Osteoblast (primary cell): ENCODE measurements at places on chromosomes 7 and 10. TPM values are rescaled to one million over a fixed set of nuclear protein-coding genes. Genes with fewer than 3 reads are reported as not detected.

ICA1 gene
- total RNA-seq, result 1.2 and 2.2 TPM in 2 replicates

TWIST1 gene
- total RNA-seq, result 101 and 113 TPM in 2 replicates

DENND2A gene
- 0.36 and 0.59 TPM in 2 replicates for total RNA-seq

IFIT5 gene
- total RNA-seq, result 30.4 and 39.1 TPM in 2 replicates

FBXL13 gene
- 2.1 and 2.2 TPM in 2 replicates for total RNA-seq

CAV2 gene
- 62.8 and 67.3 TPM in 2 replicates for total RNA-seq

ANXA8L1 gene
- 0.29 and 0.36 TPM in 2 replicates for total RNA-seq

STRIP2 gene
- 8.3 and 19.7 TPM in 2 replicates for total RNA-seq

EVX1 gene
- total RNA-seq, result not detected in 2 replicates

PDE6C gene
- not detected in 2 replicates for total RNA-seq

- H3K4me3 ChIP-seq, result peak overlapping the region; percentile 42
- H3K27ac ChIP-seq, result peak overlapping the region; percentile 68
- DNase-seq, result peak; percentile 88
- H3K4me1 ChIP-seq, result peaks cover 31% of the 10 kb centered on the region
Measured at GRCh38 chr10:97428572-97428981, 2.6 kb downstream of the PGAM1 start.

DNA sequence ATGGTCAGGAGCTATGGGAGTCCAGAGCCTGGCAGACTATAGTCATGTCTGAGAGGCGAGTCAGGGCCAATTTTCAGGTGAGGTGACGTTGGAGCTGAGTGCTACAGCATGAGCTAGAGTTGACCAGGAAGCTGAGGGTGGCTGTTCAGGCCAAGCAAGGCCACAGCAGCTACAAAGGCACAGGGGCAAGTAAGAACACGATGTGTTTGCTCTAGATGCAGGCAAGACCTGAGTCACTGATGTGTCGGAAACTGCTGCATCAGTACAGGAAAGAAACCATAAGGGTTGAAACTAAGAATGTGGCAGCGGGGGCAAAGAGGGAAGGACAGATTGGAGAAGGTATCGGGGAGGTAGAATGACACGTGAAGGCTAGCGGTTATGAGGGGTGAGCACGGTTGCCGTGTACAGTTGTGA lies 11.8 kb upstream of the RRP12 start:
- H3K27me3 ChIP-seq, result no peaks in the 10 kb centered on the region
- H3K27ac ChIP-seq, result no peak overlapping the region
- peaks cover 9% of the 10 kb centered on the region for H3K4me1 ChIP-seq
- H3K36me3 ChIP-seq, result peaks cover 3% of the 10 kb centered on the region
- no peak for DNase-seq

GRCh38 chr10:104581884-104582601 lies 59.0 kb upstream of the SORCS3 start:
- H3K27ac ChIP-seq, result no peak overlapping the region
- DNase-seq, result no peak
- no peaks in the 10 kb centered on the region for H3K36me3 ChIP-seq
- H3K4me1 ChIP-seq, result no peaks in the 10 kb centered on the region
- H3K27me3 ChIP-seq, result no peaks in the 10 kb centered on the region

- H3K36me3 ChIP-seq, result no peaks in the 10 kb centered on the region
- H3K4me1 ChIP-seq, result peaks cover 28% of the 10 kb centered on the region
- H3K27me3 ChIP-seq, result no peaks in the 10 kb centered on the region
- no peak overlapping the region for H3K4me3 ChIP-seq
- peak overlapping the region; percentile 84 for H3K27ac ChIP-seq
Measured at GRCh38 chr7:137755846-137756651, 90.7 kb downstream of the DGKI start.

DNA sequence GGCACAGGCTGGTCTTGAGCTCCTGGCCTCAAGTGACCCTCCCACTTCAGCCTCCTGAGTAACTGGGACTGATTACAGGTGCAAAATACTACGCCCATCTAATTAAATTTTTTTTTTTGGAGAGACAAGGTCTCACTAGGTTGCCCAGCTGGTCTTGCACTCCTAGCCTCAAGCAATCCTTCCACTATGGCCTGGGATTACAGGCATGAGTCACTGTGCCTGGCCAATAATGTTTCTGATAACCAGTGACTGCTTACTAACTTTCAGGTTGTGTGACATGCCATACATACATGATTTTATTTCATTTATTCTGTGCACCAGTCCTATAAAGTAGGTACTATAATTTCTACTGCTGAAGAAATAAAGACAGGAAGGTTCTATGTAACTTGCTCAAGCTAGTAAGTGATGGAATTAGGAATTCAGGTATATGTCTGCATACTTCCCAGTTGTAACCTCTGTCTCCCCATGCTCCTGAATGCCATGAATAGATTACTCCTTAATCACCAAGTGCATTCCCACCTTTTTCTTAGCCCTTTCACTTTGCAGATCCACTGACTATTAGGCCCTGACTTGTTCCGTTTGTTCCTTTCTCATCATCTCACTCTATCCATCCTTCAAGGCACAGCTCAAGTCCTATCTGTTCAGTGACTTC lies 28.1 kb downstream of the MCU start:
- peaks cover 8% of the 10 kb centered on the region for H3K36me3 ChIP-seq
- no peak overlapping the region for H3K4me3 ChIP-seq
- DNase-seq, result no peak
- no peak overlapping the region for H3K27ac ChIP-seq

DNA sequence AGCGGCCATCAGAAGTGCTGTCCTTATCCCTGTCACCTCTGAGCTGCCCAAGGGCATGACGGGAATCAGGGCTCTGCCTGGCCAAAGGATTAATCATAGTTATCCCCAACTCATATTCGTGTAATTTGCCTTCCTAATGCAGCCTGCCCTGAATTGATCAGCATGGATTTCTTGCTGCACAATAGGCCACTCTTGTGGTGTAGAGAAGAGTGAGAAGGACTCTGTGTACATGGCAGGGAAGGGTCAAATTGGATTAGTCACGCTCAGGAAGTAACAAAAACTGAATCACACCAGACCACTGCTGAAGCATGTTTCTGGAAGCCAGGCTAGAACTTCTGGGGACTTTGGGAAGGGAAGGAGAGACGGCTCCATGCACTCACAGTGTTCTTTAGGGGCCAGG lies 227.0 kb downstream of the BUB3 start:
- peak; percentile 72 for DNase-seq
- no peaks in the 10 kb centered on the region for H3K4me1 ChIP-seq
- no peaks in the 10 kb centered on the region for H3K36me3 ChIP-seq
- no peak overlapping the region for H3K27ac ChIP-seq
- H3K27me3 ChIP-seq, result no peaks in the 10 kb centered on the region
- no peak overlapping the region for H3K4me3 ChIP-seq

GRCh38 chr10:116470071-116470470 lies 42.4 kb downstream of the PNLIPRP3 start:
- DNase-seq, result no peak
- no peak overlapping the region for H3K27ac ChIP-seq
- H3K36me3 ChIP-seq, result no peaks in the 10 kb centered on the region
- no peaks in the 10 kb centered on the region for H3K27me3 ChIP-seq

GRCh38 chr7:45435846-45436245 lies 138.3 kb upstream of the ADCY1 start:
- DNase-seq, result no peak
- H3K4me1 ChIP-seq, result no peaks in the 10 kb centered on the region
- H3K36me3 ChIP-seq, result no peaks in the 10 kb centered on the region
- no peak overlapping the region for H3K27ac ChIP-seq

GRCh38 chr10:91974960-91975359 lies 51.4 kb downstream of the BTAF1 start:
- peak; percentile 79 for DNase-seq
- no peak overlapping the region for H3K4me3 ChIP-seq

- H3K27me3 ChIP-seq, result peaks cover 26% of the 10 kb centered on the region
- H3K27ac ChIP-seq, result no peak overlapping the region
- no peak for DNase-seq
- peaks cover 12% of the 10 kb centered on the region for H3K4me1 ChIP-seq
- no peak overlapping the region for H3K4me3 ChIP-seq
Measured at GRCh38 chr7:143334244-143334643, 18.3 kb downstream of the CLCN1 start.

DNA sequence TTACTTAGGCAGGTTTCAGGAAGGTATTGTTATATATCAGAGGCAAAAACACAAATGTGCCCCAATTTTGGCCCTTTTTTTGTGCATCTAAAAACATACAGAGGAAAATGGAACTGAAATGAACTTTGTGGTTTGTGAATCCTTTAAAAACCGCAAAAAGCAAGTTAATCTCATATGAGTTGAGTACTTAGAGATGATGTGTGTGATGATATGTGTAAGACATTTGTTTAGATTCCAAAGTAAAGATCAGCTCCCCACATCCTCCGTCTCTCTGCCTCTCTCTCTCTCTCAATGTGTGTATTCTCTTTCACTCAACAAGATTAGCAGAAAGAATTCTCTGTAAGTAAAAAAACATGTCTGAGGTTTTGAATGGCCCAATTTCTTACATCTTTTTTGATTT lies 201.9 kb downstream of the MALRD1 start:
- no peaks in the 10 kb centered on the region for H3K27me3 ChIP-seq
- H3K4me3 ChIP-seq, result no peak overlapping the region
- peak; percentile 1 for DNase-seq
- no peak overlapping the region for H3K27ac ChIP-seq
- no peaks in the 10 kb centered on the region for H3K4me1 ChIP-seq
- H3K36me3 ChIP-seq, result no peaks in the 10 kb centered on the region

DNA sequence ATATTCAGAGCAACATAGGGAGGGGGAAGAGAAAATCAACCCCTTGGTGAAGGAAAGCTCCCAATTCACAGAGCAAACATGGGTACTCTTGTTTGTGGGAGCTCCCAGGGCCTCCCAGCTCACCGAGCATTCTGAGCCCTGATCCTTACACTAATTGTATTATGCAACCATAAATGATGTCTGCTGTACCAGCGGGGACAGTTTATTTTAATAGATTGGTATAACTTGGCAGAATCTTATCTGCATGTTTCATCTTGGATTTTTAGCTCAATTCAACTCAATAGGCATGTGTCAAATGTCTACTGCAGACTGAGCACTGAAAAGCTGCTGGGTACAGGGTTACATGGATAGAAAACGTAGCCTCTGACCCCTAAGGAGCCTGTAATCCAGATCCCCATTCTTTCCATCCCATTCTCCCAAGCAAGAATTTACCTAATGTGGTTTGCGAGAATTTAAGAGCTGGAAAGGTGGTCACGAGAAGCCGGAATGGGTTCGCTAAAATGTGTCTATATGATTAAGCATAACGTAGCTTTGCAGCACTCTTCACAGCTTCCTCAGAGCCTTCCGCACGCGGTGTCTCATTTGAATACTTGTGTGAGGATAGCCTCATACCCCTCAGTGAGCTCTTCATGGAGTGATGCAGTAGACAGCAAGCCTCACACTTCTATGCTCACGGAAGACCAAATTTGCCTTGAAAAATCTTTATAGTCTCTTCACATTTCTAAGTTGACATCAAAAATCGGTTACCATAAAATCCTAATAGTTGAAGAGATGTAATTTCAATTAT lies 18.3 kb downstream of the EGFR start:
- peaks cover 16% of the 10 kb centered on the region for H3K4me1 ChIP-seq
- H3K36me3 ChIP-seq, result no peaks in the 10 kb centered on the region
- peak overlapping the region; percentile 21 for H3K27ac ChIP-seq
- no peak for DNase-seq
- H3K27me3 ChIP-seq, result no peaks in the 10 kb centered on the region
- no peak overlapping the region for H3K4me3 ChIP-seq

DNA sequence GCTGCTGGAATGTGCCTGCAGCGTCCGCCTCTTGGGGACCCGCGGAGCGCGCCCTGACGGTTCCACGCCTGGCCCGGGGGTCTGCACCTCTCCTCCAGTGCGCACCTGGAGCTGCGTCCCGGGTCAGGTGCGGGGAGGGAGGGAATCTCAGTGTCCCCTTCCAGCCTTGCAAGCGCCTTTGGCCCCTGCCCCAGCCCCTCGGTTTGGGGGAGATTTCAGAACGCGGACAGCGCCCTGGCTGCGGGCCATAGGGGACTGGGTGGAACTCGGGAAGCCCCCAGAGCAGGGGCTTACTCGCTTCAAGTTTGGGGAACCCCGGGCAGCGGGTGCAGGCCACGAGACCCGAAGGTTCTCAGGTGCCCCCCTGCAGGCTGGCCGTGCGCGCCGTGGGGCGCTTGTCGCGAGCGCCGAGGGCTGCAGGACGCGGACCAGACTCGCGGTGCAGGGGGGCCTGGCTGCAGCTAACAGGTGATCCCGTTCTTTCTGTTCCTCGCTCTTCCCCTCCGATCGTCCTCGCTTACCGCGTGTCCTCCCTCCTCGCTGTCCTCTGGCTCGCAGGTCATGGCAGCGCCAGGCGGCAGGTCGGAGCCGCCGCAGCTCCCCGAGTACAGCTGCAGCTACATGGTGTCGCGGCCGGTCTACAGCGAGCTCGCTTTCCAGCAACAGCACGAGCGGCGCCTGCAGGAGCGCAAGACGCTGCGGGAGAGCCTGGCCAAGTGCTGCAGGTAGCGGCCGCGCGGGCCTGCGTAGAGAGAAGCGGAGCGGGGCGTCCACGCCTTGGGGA lies 645 bp downstream of the SLC26A4 start:
- H3K36me3 ChIP-seq, result no peaks in the 10 kb centered on the region
- H3K27me3 ChIP-seq, result peaks cover 27% of the 10 kb centered on the region
- no peak overlapping the region for H3K27ac ChIP-seq
- H3K4me1 ChIP-seq, result peaks cover 32% of the 10 kb centered on the region
- peak overlapping the region; percentile 71 for H3K4me3 ChIP-seq
- peak; percentile 52 for DNase-seq

GRCh38 chr10:48291190-48291589 lies 15.3 kb upstream of the MAPK8 start:
- no peaks in the 10 kb centered on the region for H3K36me3 ChIP-seq
- peaks cover 32% of the 10 kb centered on the region for H3K27me3 ChIP-seq
- H3K4me3 ChIP-seq, result no peak overlapping the region

DNA sequence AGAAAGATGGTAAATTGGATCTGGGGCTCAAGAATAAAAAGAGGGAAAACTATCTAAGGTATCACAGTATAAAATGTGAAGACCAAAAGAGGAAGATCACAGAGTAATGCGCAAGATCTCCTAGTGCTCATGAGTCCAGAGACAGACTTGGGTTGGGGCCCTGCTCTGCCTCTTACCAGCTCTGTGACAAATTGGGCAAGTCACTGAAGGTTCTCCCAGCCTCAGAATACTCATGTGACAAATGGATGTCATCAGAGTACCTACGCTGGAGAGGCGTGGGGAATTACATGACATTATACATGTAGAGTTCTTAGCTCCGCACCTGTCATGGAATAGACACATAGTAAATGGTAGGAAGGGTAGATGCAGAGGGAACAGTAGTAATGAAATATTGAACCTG lies 124.4 kb downstream of the DOCK4 start:
- H3K27me3 ChIP-seq, result no peaks in the 10 kb centered on the region
- no peak overlapping the region for H3K4me3 ChIP-seq
- no peaks in the 10 kb centered on the region for H3K36me3 ChIP-seq

- DNase-seq, result no peak
- H3K36me3 ChIP-seq, result peaks cover 38% of the 10 kb centered on the region
- no peak overlapping the region for H3K4me3 ChIP-seq
- H3K27me3 ChIP-seq, result no peaks in the 10 kb centered on the region
- H3K4me1 ChIP-seq, result peaks cover 18% of the 10 kb centered on the region
Measured at GRCh38 chr7:152137476-152138025, 112.1 kb downstream of the GALNT11 start.

GRCh38 chr7:29965030-29965429 lies 24.6 kb downstream of the SCRN1 start:
- H3K36me3 ChIP-seq, result peaks cover 12% of the 10 kb centered on the region
- H3K4me3 ChIP-seq, result no peak overlapping the region
- peaks cover 9% of the 10 kb centered on the region for H3K4me1 ChIP-seq
- no peak overlapping the region for H3K27ac ChIP-seq
- DNase-seq, result no peak
- no peaks in the 10 kb centered on the region for H3K27me3 ChIP-seq

- H3K4me1 ChIP-seq, result peaks cover 62% of the 10 kb centered on the region
- no peak overlapping the region for H3K4me3 ChIP-seq
- H3K27me3 ChIP-seq, result no peaks in the 10 kb centered on the region
- peaks cover 34% of the 10 kb centered on the region for H3K36me3 ChIP-seq
- no peak for DNase-seq
- H3K27ac ChIP-seq, result peak overlapping the region; percentile 43
Measured at GRCh38 chr7:130926001-130926691, 192.1 kb upstream of the KLF14 start.

- H3K27ac ChIP-seq, result no peak overlapping the region
- peaks cover 4% of the 10 kb centered on the region for H3K36me3 ChIP-seq
- H3K27me3 ChIP-seq, result no peaks in the 10 kb centered on the region
- H3K4me1 ChIP-seq, result peaks cover 19% of the 10 kb centered on the region
Measured at GRCh38 chr7:134993877-134994456, 7.7 kb downstream of the AGBL3 start.
